CD4-positive, alpha-beta T cell treated with Interleukin-15 for 4 hours (primary cell): ENCODE measurements at places on chromosomes 4 and X.
A peak's percentile ranks its signal among the peaks of the same experiment; 100 is the strongest.

- no peak for DNase-seq
These were observed 169.4 kb downstream of the ZNF674 start for GRCh38 chrX:46375831-46376230.

DNA sequence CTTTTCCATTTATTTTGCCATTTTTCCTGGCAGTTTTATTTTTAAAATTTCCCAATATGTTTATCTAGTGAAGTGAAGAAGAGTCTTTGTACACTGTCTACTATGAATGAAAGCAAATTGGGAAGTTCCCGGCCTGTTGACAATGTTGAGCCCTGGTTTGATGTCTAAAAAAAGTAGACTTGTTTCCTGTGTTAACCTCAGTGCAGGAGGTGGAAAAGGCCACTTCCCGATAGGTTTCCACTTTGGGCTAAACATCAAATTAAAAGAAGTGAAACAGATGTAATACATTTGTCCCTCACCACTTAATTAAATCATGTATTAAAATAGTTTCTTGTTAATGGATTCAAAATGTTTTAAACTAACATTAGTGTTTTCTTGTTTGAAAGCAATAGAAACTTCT, 30.0 kb downstream of the BBS12 start:
- DNase-seq = peak; percentile 30

DNA sequence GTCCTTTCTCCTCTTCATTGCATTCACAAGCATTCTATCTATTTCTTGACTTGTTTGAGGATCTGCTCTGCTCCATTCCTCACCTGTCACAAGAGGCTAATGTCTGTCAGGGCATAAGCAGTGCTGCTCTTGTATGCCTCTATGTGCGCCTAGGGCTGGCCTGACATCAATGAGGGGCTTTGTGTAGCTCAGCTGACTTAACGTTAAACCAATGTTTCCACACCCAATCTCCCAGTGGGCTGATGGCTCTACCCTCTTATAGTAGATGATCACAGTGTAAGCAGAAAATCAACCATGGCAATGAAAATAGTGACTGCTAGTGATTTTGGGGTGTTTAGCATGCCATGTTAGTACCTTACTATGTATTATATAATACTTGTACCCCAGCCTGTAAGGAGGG, 139.0 kb downstream of the UNC5C start:
- DNase-seq = no peak

- no peak for DNase-seq
These were observed 1649.8 kb upstream of the PCDH10 start for GRCh38 chr4:131499141-131499873.

DNA sequence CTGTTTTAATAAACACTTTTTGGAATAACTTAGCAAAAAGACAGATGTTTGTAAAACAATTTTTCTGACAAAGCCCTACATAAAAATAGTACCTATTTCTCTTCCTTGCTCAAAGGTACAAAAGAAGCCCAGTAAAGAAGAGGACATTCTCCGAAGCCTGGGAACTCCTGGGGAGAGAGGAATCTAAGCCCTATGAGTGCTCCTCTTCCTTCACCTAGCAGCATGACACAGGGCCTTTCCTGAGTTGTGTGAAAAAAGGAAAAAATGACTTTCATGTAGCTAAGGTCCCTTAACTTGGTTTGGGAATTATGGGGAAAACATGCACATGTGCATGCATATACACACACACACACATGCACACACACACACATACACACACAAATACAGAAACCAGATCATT, 586.9 kb downstream of the TMA16 start:
- DNase-seq = no peak

DNA sequence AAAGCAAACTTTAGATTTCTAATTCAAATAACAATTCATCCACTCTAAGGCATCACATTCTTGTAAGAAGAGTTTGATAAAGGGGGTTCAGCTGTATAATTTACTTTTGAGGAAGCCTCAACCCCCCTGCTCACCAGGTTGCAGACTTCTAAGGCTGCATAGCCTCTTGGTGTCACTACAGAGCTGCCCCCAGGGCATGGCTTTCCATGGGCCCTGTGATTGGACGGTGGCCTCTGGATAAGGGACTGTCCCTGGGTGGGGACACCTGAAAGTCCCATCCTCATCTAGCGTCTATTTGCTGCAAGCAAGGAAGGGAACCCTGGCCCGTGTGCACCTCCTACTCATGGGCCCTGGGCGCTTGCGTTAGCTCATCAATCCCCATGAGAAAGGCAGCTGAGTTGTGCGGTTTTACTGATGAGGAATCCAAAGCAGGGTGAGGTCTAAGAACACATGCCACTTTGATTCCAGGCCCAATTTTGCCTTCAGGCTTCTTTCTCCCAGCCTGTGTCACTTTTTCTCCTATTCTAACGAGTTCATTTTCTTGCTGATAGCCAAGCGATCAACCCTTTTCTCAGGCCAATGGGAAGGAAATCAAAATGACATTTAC, 51.8 kb downstream of the SCML1 start:
- no peak for DNase-seq

- DNase-seq = no peak
These were observed 9.1 kb downstream of the ASMTL start for GRCh38 chrX:1443496-1444075.

GRCh38 chr4:83751336-83751949, 215.5 kb downstream of the GPAT3 start:
- DNase-seq = no peak

GRCh38 chr4:56215901-56216300, 171.4 kb downstream of the AASDH start:
- no peak for DNase-seq

DNA sequence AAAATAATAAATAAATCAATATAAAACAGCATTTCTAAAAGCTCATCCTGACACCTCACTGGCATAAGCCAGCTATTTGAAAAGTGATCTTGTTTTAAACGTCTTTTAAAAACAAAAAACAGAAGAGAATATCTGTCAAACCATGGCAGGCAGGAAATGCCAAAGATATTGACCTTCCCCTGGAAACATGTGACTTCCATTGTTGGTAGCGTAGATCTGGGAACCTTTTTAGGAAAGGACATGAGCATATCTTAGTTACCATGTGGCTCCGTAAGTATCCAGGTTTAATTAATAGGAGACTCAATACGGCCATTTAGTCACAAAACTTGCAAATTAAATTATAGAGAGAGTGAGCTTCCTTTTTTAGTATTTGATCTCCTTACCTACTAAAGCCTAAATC, 83.0 kb upstream of the KLHL4 start:
- no peak for DNase-seq

GRCh38 chr4:127667116-127667515, 34.4 kb downstream of the INTU start:
- no peak for DNase-seq

- no peak for DNase-seq
These were observed 43.3 kb upstream of the GPR173 start for GRCh38 chrX:53005327-53005726.

- no peak for DNase-seq
These were observed 2.0 kb downstream of the MSX1 start for GRCh38 chr4:4861390-4862018.

DNA sequence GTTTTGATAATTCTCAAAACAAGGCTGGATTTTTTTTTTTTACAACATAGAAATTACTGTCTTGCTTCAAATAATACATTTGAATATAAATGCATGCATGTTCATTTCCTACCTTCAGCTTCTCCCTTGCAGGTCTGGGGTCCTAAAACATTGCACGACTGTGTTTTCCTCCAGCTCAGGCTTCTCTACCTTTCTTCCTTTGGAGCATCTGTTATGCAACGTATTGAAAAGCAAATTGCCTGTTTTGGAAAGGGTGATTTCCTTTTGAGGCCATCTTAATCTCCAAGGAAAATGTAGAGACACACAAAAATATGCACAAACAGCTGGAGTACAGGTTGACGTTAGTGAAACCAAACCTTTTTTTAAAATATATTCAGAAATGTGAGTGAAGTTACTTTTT, 115.6 kb upstream of the TLL1 start:
- no peak for DNase-seq

GRCh38 chrX:56738670-56739069, 9.6 kb downstream of the NBDY start:
- no peak for DNase-seq

GRCh38 chrX:8879750-8880149, 78.6 kb upstream of the FAM9A start:
- DNase-seq = peak; percentile 12

GRCh38 chrX:107672955-107673378, 44.7 kb downstream of the PRPS1 start:
- peak; percentile 89 for DNase-seq

DNA sequence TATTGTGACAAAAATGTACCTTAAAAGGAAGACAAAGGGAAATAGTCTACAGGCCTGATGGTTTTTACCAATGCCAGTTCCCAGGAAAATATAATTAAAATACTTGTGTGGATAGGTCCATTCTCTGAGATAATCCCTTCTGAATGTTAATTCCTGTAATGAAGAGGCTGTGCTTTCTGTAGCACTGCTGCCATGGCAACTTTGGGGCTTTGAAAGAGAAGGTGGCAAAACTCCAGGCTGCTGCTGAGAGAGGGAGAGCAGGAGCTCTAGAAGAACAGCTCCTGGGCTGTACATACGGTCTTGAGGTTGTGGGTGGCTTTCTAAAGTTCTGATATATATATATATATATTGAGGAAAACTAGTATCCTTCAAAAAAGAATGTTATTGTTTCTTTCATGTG, 125.4 kb downstream of the PDLIM5 start:
- DNase-seq = no peak

DNA sequence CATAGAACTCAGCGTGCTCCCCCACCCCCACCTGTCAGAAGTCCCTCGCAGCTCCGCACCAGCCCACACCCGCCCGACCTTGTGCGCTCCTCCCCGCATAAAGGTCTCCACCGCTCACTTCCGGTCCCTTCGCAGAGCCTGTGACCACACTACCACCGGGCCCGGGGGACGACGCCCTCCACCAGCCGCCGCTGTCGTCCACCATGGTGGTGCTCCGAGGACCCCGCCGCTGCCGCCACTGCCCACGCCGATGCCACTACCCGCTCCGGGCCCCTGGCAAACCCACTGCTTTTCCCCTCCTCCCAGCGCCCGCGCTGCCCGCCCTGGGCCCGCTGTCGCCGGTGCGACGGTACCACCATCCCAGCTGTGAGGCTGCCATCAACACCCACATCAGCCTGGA, 79.8 kb upstream of the LANCL3 start:
- DNase-seq = no peak

- no peak for DNase-seq
These were observed 1718.8 kb upstream of the PCDH10 start for GRCh38 chr4:131430302-131430701.

GRCh38 chr4:6926081-6926480, 16.5 kb downstream of the TBC1D14 start:
- DNase-seq = peak; percentile 32

GRCh38 chr4:32700838-32701237, 1980.7 kb downstream of the PCDH7 start:
- DNase-seq = no peak

GRCh38 chr4:6855692-6856297, 53.8 kb upstream of the TBC1D14 start:
- peak; percentile 62 for DNase-seq

DNA sequence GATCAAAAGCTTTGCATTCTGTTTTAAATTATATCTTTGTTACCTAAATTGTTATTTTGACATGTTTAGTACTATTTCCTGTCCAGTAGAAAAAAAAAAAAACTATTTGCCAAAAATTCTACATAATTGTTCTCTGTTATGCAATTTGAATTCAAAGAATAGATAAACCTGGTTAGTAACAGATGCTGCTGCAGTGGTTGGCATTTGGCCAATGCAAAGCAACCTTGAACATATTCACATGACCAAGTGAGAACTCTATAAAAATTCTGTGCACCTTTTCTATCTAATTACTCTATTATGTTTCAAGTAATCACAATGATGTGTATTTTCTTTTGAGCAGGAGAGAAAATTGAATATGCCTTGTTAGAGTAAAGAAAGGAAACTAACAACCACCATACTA, 1473.4 kb downstream of the RPA4 start:
- DNase-seq = no peak

DNA sequence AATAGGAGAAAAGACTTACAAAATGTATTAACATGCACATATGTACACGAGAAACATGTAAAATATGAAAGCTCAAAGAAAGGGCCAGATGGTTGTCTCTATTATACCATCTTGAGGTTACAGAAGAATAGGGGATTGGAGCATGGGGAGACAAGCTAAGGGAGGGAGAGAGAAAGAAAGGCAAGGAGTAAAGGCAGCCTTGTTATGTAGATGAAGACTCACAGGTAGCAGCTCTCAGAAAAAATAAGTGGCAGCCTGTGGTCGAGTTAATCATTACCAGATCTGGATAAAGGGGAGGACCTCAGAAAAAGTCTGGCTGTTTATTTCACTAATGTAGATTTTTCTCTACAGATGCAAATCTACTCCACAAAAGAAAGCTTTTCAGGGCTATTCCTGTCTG, 26.6 kb upstream of the PPP1R2C start:
- no peak for DNase-seq

DNA sequence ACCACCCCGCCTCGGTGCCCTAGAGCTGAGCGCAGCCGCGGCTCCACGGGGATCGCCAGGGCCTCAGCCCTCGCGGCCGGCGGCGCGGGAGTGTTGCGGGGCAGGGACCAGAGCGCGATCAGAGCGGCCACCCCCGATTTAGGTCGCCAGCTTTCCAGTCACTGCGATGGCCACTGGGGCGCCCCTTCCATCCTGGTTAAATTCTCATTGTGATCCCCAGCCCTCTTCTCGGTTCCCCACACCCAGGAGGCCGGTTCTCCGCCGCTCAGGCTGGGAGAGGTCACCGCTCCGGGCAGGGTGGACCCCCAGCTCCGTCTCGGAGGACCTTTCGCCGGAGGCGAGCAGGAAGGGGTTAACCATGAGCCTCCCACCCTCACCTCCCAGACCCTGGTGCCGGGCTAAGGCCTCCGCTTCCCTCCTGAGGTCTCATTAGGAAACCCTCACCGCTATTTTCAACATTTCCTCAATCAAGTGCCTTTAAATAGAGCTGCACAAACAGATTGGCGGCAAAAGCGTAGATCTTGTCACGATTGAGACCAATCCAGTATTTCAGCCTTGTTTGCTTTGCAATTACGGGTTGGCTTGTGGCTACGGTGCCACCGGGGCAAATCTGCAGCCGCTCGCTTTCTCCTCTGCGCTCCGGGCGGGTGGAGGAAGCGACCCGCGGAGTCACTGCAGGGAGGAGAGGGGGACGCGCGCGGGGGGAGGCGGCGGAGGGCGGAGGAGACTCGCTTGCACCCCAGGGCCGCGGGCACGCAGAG, 8.3 kb upstream of the HAND2 start:
- DNase-seq = no peak

GRCh38 chr4:55346851-55347255, 811 bp downstream of the SRD5A3 start:
- DNase-seq = no peak

DNA sequence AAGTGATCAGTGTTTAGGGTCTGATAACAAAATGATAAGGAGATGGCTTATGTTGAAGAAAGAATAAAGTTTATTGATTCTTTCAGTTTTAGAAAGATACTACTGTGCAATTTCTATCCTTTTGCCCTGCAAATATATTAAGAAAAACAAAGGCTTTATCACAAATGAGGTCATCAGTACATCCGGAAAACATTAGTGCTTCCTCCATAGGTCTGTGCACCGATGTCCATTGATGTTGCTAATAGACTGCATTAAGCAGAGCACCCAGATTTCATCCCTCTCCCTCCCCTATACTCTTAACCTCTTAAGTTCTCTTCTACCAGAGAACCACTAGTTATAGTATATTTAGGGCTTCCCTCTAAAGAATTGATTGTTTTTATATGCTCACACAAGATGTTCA, 53.7 kb upstream of the HHIP start:
- no peak for DNase-seq

GRCh38 chr4:139798456-139798855, 132.8 kb downstream of the MGST2 start:
- no peak for DNase-seq
